GM12892 (cell line): ENCODE measurements at places on chromosomes 6 and 20.

GRCh38 chr6:87197547-87197946 is 42.2 kb downstream of the ZNF292 start:
- DNase-seq, result no peak

DNA sequence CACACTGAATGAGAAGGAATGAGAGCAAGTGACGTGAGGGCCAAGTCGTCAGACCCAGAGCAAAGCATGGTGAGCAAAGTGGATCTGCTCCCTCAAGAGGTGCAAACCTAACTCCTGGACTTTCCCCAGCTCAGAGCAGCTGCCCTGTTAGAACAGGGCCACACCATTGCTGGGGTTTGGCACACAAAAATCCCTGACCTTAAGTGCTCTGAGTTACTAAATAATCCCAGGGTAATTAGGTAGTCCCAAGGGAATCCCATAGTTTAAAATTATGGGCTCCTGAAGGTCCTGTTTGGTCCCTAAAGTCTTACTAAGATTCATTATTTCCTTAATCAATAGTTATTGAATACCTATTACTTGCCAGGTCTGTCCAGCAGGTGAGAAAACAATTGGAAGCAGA is 165.1 kb upstream of the TNFAIP3 start:
- DNase-seq, result no peak

DNA sequence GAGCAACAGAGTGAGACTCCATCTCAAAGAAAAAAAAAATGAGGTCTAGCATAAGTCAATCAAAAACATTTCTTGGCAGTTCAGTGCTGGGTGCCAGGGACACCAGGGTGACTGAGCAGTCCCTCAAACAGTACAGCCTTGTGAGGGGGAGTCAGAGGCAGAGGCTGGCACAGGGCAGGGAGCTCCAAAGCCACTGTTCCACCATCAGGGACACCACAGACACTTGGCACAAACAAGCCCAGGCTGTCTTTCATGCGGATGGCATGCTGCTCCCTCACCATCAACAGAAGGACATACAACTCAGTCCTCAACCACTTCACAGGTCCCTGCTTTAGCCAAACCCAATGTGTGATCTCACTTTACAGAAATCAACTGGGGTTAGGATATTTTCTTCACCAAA is 36.0 kb upstream of the GRM4 start:
- DNase-seq, result no peak

DNA sequence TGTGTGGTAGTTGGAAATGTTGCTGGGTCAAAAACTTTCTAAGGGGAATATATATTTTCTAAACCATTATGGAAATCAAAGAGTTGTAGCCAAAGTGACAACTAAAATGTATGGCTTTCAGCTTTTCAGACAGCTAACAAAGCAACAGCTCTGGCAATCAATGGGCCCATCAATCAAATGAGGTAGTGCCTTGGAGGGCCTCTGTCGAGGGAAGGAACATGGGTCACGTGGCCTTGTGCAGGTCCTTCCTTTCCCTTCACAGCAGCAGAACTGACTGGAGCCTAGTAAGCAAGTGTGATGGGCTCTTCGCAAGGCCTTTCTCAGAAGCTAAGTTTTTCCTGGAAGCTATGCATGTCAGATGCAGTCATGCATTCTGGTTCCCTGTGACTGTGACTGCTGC is 17.9 kb downstream of the FAXC start:
- DNase-seq, result no peak

DNA sequence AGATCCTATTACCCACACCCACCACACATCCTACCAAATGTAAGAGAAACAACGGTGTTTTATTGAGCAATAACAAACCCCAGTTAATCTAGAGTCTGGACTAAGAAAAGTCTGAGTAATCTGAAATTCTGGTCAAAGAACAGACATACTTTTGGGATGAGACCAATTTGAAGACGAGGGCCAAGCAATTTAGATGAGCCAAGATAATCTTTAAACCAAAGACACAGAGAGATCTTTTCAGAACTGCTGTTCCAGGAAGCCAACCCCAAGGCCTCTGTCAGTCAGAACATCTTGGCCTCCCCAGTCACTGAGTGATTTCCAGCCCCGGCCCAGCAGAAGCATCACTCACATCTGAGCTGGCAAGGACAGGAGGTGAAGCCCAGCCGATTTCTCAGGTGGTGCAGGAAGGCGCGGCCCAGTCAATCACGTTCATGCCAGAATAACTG is 118.5 kb upstream of the SYNDIG1 start:
- DNase-seq, result no peak

DNA sequence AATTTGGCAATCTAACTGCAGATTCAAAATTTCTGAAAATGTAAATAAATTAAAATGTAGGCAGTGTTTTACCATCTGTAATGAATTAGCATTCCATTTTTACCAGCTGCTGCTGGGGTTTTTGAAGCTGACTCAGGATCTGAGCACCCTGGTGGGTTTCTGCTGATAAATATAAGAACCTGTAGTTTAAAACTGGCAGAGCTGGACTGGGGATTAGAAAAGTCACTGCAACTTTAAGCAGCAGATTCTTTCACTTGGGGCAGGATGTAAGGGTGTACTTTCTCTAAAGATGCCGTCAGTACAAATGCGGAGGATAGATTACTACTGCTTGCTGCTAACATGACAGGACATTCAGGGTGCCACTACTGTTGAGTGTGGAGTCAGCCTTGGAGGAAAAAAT is 341.8 kb downstream of the CDKAL1 start:
- DNase-seq, result no peak

- no peak for DNase-seq
Measured at GRCh38 chr20:58742668-58743566, 50.3 kb downstream of the NPEPL1 start.

DNA sequence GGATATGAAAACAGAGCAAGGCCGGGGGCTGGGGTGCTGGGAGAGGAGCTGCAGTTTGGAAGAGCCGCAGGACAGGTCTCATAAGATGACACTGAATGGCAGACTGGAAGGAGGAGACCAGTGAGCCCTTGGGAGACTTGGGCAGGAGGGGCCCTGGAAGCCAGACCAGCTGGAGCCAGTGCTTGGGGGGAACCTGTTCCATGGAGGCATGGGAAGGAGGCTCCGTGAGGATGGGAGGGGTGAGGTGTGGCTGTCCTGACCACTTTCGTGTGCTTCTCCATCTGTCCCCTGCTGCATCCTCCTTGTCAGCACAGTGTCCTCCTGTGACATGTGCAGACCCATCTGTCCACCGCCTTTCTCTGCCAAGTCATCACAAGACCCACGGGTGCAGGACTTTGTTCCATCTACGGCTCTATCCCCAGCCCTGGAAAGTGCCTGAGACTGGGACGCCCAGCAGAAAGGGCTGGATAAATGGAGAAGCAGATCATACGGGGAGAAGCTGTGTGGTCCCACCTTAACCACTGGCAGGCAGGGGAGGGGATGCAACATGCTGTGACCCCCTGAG is 84.8 kb upstream of the MPC1 start:
- no peak for DNase-seq

GRCh38 chr6:40722553-40723258 is 135.5 kb upstream of the LRFN2 start:
- no peak for DNase-seq

DNA sequence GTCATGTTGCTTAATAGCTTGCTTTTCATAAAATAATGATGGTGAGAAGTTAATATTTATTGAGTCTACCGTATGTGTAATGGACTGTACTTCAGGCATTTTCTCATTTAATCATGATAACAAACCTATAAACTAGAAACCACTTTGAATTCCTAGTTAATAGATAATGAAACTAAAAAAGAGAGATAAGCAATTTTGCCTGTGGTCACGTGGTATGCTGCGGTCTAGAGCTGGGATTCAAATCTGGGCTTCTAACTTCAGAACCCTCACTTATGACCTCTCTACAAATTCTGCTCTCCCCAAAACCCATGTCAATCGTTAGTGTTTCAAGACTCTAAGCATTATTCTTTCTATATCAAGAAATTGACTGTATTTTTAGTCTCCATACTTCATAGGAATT is 700.7 kb downstream of the PRKN start:
- no peak for DNase-seq

DNA sequence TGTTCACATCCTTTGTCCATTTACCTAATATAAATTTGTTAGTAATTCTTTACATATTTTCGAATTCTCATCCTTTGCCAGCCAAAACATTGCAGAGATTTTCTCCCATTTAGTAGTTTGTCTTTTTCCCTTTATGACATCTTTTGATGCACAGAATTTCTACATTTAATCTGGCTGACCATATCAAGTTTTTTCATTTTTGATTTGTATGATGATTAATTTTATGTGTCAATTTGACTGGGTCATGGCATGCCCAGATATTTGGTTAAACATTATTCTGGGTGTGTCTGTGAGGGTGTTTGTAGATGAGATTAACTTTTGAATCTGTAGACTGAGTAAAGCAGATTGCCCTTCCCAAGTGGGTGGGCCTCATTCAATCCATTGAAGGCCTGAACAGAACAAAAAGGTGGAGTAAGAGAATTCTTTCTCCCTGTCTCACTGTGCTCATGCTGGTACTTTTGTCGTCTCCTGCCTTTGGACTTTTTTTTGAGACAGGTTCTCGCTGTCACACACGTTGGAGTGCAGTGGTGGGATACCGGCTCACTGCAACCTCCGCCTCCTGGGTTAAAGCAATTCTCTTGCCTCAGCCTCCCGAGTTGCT is 72.1 kb upstream of the EPB41L1 start:
- DNase-seq, result no peak

- DNase-seq, result no peak
Measured at GRCh38 chr6:87574237-87574804, 15.5 kb downstream of the RARS2 start.

- no peak for DNase-seq
Measured at GRCh38 chr20:5090191-5090590, 29.6 kb downstream of the PCNA start.

DNA sequence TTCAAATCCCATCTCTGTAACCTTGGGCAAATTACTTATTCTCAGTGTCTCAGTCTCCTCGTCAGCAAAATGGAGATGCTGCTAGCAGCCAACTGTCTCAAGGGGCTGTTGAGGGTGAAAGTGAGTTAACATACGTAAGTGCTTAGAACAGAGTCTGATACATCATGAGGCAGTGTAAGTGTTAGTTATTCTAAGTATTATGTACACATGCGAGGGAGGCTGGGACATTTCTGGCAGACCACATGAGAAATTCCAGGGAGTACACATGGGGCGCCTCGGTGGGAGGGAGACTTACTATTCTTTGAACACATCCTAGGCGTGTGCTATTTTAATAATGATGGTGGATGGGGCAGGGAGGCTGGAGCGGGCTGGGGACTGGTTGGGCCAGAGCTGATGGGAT is 99.1 kb downstream of the DLGAP4 start:
- DNase-seq, result no peak

DNA sequence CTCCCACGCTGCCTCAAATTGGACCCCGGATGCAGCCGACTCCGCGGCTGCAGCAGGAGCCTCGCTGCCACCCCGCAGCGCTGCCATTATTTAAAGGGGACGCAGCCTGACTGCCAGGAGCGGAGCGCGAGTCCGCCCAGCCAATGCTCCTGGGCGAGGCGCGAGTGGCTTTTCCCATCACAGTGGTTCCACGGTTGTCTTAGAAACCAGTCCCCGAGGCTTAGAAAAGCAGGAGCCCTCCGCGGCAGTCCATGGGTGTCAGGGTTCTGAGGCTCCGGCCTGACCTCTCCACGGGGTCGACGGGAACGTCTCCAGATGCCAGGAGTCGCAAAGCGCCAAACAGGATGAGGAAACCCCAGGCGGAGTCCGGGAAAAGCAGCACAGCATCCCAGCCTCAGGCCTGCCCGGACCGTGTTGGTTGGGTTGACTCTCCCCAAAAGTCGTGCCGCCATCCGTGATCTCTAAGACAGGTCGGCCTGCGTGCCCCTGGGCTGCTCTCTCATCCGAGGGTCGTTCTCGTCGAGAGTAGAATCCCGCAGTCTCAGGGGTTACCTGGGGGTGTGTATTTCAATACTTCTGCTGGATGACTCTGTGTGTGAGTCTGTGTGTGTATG is 975.8 kb upstream of the DEFB115 start:
- DNase-seq, result no peak

- no peak for DNase-seq
Measured at GRCh38 chr6:148945301-148946021, 198.6 kb downstream of the UST start.

- DNase-seq, result no peak
Measured at GRCh38 chr6:112116221-112116620, 28.8 kb downstream of the FAM229B start.

DNA sequence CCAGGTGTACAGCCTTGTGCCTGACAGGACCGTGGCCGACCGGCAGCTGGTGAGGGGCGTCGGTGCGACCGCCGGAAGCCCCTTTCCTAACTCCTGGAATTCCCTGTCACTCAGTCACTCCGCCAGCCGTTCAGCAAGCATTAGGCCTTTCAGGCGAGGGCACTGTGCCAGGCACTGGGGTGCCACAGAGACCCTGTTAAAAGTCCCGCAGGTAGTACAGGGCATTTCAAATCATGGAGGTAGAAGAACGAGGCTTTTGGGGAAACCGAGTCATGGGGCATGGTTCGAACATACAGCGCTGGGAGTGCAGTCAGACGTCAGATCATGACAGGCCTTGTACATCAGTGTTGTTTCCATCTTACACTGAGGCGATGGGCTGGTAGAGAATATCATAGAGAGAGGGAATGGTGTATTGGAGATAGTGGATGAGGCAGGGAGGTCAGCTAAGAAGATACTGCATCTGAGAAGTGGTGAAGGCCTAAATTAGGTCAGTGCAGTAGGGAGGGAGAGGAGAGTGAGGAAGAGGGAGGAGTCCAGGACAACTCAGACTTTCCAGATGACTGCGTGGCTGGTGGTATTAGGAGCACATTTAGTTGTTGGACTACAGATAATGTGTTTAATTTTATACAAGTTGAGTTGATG is 892 bp upstream of the DXO start:
- no peak for DNase-seq

DNA sequence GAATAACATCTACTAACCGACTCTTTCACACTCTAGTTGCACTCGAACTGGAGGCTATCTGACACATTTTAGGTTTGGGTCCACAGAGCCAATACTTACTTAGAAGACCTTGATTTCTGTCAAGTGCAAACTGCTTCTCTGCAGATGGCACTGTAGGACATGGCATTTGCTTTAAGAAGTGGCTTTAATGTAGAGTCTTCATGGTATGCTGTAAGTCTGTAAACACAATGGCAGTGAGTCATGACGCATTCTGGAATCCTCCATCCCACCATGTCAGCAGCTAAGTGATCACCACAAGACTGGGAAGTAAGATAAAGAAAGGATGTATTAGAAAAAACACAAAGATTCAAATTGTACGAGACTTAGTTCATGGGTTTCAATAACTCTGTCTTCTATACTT is 377.0 kb upstream of the NOX3 start:
- DNase-seq, result no peak

- no peak for DNase-seq
Measured at GRCh38 chr6:89818977-89819335, 638 bp downstream of the MDN1 start.

- DNase-seq, result no peak
Measured at GRCh38 chr20:4043796-4044195, 28.4 kb upstream of the RNF24 start.

- DNase-seq, result no peak
Measured at GRCh38 chr6:47164877-47165276, 122.7 kb upstream of the ADGRF1 start.

- no peak for DNase-seq
Measured at GRCh38 chr20:37999526-38000263, 33.6 kb downstream of the TTI1 start.
